ENCODE measurements at places on chromosomes 4 and X.

GRCh38 chrX:65751519-65751918 lies 84.1 kb downstream of the MSN start:
- DNase-seq = no peak

DNA sequence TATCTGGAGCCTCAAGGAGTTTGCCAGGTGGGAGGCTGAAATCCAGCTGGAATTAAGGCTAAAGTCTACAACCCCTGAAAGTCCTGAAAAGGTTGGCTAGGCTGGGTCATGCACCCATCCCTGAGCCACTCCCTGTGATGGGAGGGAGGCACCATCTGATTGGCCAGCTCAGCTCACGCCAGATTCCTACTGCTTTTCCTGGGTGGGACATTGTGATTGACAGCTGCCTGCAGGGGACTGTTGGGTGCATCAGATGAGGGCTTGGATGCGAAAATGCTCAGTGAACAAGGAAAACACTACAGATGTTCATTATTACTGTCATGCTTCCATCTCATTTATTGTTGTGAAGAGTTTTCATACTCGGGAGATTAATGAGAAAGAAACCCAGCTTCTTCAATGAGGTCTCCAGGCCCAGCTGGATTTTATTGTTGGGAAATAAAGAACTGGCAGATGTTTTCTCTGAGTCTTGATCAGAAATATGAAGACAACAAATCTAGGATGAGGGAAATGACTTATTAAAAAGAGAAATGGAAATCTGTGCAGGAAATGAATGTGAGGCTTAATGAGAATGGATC lies 185.9 kb downstream of the STK32B start:
- no peak for DNase-seq

DNA sequence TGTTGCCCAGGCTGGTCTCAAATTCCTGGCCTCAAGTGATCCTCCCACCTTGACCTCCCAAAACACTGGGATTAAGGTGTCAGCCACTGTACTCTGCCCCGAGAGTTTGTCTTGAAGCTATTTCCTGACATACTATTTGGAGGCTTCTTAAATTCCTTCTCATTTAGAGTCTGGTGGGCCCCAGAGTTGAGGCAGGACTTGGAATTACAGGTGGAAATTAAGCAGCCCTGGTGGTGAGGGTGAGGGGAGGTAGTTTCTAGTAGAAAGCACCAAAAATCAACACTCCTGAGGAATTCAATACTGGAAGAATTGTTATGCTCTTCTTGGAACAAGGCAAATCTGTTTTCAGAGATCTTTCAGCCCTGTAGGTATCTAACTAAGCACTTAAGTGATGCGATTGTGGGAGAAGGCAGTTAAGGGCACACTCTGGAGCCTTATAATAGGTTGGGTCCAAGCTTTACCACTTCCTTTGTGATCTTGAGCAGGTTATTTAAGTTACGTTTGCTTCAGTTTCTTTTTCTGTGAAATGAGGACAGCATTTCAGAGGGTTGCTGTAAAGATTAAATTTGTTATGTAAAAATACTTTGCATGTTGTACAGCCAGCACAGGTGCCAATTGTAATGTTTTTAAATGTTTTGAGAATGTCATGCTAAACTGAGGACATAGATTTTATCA lies 200.7 kb downstream of the SOWAHB start:
- DNase-seq = no peak

DNA sequence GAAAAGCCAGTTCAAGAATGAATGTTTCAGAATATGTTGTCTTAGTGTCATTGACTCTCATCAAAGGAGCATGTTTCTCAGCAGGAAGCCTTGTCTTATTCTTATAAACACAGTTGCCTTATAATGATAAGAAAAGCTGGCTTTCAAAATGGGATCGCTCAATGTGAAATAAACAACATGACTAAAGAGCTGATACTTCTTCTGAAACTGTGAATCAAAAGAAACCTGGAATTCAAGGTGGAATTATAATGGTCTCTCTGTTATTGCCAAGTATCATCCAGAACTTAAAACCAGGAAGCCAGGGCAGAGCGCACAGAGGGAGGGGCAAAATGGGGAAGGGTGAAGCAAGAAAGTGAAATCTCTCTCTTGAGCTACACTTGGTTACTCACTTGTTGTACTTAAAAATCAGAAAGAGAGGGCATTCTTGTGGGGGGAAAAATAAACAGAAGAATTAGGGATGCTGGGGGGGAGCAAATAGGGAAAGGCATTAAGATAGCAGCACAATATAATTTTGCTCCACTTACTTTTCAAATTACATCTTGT lies 270.0 kb downstream of the MAPK10 start:
- DNase-seq = no peak

- no peak for DNase-seq
Measured at GRCh38 chr4:76943790-76944189, 5.8 kb upstream of the SEPTIN11 start.

GRCh38 chr4:103307453-103308247 lies 109.5 kb upstream of the CENPE start:
- DNase-seq = no peak

DNA sequence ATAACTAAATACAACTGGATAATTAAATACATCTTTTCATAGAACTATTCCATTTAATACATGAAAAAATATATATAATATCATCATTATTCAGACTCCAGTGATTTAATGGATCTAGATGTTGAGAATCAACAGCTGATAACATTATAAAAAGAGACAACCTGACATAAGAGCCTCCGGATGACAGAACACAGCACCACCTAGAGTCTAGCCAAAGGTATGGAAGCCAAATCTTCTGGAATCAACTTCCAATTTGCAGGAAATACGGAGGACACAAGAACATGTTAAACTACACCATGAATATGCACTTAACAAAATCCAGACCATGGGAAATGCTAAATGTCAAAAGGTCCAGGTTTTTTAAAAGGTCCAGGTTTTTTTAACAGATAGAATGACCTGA lies 55.0 kb downstream of the LRBA start:
- DNase-seq = no peak

DNA sequence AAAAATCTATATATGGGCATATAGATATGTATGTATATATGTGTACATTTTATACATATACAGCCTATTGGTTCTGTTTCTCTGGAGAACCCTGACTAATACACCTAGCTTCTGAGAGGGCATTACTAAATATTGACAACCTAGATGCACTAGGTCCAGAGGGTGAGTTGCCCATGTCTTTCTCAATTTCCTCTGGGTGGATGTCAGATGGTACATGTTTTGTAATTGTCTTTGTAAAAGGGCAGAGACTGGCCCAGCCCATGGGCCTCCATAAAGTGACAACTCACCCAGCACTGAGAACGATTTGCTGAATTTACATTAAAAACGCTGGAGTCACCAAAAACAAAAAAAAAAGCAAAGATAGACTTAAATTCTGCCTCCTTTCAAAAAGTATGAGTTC lies 198.5 kb upstream of the FAM241A start:
- no peak for DNase-seq

- DNase-seq = no peak
Measured at GRCh38 chr4:42398171-42398870, 1.0 kb downstream of the SHISA3 start.

- no peak for DNase-seq
Measured at GRCh38 chr4:103032574-103032973, 13.1 kb upstream of the SLC9B1 start.

GRCh38 chrX:88284844-88285243 lies 462.2 kb upstream of the CPXCR1 start:
- no peak for DNase-seq

DNA sequence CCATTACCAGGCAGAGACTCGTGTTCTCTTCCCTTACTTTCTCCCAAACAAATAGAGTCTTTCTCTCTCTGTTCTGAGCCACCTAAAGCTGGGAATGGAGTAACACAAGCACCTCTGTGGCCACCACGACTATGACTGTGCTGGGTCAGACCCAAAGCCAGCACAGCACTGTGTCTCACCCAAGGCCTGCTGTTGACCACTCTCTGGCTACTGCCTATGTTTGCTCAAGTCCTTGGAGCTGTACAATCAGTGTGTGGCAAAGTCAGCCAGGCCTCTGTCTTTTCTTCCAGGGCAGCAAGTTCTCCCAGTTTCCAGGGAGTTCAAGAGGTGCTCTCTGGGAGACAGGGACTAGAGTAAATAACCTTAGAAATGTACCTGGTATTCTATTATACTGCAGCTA lies 239.4 kb downstream of the FAM47A start:
- DNase-seq = no peak

All from thoracic aorta (tissue), 2 donors.